WTC11 (cell line): ENCODE measurements at places on chromosomes 1 and 21. TPM values are rescaled to one million over a fixed set of nuclear protein-coding genes. Genes with fewer than 3 reads are reported as not detected.
A peak's percentile ranks its signal among the peaks of the same experiment; 100 is the strongest.

WNT3A gene
- 0.16 to 0.34 TPM (median 0.17 TPM) in 3 replicates for total RNA-seq

FNDC7 gene
- 0.28 to 0.71 TPM (median 0.50 TPM) in 3 replicates for total RNA-seq

DNA sequence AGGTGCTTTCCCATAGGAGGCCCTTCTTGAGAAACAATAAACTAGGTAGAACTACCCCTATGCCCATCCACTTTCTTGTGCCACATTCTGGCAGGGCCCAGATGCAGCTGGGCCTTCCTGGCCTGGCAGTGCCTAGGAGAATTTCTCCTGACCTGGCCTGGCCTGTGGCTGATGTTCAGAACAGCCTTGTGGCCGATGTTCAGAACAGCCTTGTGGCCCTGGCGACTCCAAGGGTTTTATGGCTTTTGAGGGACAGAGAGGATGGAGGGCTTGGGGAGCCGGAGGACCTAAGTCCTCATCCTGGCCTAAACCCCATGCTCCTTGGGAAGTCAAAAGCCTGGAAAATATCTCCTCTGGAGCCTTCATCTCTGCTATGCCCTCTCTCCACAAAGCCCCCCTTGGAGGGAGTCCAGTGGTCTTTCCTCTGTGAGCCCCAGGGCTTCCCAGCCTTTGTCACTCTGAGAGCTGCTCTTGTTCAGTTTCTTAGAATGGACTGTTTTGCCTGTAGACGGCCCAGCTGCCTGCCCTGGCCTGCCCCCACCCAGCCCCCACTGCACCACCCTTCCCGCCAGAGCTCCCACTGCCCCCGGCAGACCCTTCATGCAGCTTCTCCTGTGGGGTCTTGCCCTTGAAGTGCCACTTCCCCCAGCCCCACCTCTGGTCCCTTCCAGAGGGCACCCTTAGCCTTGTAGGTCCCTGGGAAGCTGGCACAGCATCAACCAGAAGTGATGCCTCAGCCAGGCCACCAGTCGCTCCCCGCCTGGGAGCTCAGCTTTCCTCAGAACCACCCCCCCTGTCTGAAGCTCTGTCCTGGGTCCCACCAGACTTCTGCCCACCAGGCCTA is 7.0 kb downstream of the GPR37L1 start:
- DNase-seq = no peak
- no peak overlapping the region for H3K4me3 ChIP-seq
- peaks cover 6% of the 10 kb centered on the region for H3K36me3 ChIP-seq
- no peak overlapping the region for H3K27ac ChIP-seq
- no peaks in the 10 kb centered on the region; the same call in 1 of the 2 replicates for H3K27me3 ChIP-seq

DNA sequence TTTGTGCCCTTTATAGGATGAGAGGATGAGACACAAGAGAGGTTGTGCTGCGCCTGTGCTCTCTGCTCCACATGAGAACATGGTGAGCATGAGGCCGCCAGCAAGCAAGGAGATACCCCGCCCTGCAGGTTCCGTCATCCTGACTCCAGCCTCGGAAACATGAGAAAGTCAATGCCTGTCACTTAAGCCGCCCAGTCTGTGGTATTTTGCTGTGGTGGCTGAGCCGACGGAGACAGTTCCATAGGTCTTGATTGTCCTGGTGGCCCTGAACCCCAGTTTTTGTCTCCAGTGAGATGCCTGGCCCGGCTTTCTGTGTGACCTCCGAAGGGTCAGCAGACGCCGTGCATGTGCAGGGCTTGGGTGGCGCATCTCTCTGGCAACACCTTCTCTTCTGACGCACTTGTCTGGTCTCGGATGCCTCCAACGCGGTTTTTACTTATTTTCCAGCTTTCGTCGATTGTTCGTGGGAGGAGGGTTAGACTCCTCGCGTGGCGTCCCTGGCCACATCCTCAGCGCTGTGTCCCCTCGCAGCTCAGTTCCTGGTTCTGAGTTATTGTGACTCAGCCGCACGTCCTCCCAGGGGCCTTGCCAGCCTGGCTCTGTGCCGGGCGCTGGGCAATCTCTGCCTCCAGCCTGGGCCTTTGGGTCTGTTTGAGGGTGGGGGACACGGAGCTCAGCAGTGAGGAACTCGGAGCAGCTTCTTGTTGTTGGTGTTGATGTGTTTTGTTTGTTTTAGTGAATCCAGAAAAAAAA is 70.0 kb downstream of the FAAP20 start:
- no peak overlapping the region for H3K4me3 ChIP-seq
- no peaks in the 10 kb centered on the region for H3K27me3 ChIP-seq
- DNase-seq = no peak
- peaks cover 14% of the 10 kb centered on the region for H3K36me3 ChIP-seq
- H3K27ac ChIP-seq = peak overlapping the region; percentile 83
- peaks cover 3% of the 10 kb centered on the region; the same call in 1 of the 2 replicates for H3K4me1 ChIP-seq

GRCh38 chr1:212477680-212478466 is 45.2 kb downstream of the NENF start:
- no peak for DNase-seq
- no peak overlapping the region for H3K4me3 ChIP-seq
- no peak overlapping the region for H3K27ac ChIP-seq
- peaks cover 16% of the 10 kb centered on the region for H3K4me1 ChIP-seq
- no peaks in the 10 kb centered on the region for H3K36me3 ChIP-seq

PRR9 gene
- not detected in 3 replicates for total RNA-seq
